COLO829 (cell line): ENCODE measurements at places on chromosomes 5 and 9.

- DNase-seq, result no peak
These were observed 143.4 kb upstream of the ZNF608 start for GRCh38 chr5:124889850-124890249.

GRCh38 chr9:4196886-4197285, 103.0 kb downstream of the GLIS3 start:
- no peak for DNase-seq

GRCh38 chr9:72305102-72305546, 59.9 kb downstream of the ZFAND5 start:
- no peak for DNase-seq

DNA sequence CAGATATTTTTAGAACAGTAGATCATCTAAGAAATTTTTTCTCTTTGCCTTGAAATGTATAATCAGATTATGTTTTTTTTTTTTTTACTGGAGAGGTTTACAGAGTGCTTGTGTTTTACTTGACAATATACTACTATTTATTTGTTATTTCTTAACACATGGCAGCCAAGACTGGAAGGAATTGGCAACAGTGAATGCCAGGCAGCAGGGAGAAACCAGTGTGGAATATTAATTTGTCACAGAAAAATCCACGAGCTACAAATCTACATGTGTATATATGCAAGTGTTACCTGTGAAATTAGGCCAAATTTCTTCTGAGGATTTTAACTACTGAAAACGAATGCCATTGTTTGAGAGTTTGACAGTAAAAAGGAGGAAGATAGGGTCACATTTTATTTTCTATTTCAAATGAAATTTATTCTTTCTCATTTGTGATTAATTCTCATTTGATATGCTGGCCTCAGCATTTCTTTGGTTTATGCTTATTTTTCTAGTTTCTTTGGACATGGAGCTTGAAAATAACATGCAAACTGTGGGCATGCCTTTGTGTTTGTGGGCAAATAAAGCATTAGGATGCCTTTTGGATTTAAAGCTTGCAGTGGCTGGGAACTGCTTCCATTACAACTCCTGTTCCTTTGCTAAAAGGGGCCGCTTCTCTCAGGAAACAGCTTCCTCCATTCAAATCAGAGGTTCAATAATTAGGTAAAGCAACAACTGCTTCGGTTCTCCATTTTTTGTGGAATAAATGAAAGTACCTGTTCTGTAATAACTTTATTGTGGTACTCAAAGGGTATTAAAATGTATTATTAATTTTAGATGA, 39.0 kb upstream of the ZFYVE16 start:
- DNase-seq, result no peak

- no peak for DNase-seq
These were observed 4.0 kb upstream of the FOXB2 start for GRCh38 chr9:77015327-77016048.

- DNase-seq, result no peak
These were observed 51.5 kb downstream of the IL31RA start for GRCh38 chr5:55902696-55903095.

DNA sequence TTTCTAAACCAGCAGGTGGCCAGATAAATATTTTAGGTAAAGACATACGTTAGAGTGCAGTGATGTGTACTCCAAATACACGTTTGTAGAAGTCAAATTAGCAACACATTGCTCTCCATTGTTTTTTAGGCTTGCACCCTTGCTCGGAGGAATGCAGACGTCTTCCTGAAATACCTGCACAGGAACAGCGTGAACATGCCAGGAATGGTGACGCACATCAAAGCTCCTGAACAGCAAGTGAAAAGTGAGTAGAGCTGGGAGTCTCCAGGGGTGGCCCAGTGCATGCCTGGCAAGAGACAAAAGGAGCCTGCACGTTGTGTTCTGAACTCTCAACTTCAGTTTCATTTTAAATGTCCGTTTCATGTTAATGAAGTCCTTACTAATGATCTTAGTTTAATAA, 207.5 kb upstream of the OTULINL start:
- no peak for DNase-seq

GRCh38 chr5:125181159-125181558, 434.7 kb upstream of the ZNF608 start:
- DNase-seq, result no peak

DNA sequence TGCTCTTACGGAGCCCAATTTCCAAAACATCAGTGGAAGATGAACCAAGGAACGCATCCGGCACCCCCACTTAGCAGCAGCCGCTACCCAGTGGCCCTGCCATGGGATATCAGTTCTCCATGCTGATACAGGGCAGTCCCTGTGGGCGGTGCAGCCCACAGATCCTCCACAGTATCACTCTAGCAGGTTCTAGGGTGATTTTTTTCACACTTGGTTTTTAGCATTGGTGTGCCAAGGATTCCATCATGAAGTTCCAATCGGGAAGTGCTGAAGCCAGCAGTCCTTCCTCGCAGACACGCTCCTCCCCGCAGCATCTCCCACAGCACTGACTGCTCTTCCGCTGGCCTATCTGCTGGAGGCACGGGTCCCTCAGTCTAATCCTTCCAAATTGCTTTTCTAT, 261.9 kb downstream of the SYK start:
- no peak for DNase-seq

GRCh38 chr5:134427540-134428041, 15.9 kb upstream of the CDKN2AIPNL start:
- no peak for DNase-seq

GRCh38 chr9:75531588-75531987, 358.9 kb upstream of the PCSK5 start:
- no peak for DNase-seq

- no peak for DNase-seq
These were observed 614.7 kb downstream of the ISL1 start for GRCh38 chr5:51997949-51998348.

DNA sequence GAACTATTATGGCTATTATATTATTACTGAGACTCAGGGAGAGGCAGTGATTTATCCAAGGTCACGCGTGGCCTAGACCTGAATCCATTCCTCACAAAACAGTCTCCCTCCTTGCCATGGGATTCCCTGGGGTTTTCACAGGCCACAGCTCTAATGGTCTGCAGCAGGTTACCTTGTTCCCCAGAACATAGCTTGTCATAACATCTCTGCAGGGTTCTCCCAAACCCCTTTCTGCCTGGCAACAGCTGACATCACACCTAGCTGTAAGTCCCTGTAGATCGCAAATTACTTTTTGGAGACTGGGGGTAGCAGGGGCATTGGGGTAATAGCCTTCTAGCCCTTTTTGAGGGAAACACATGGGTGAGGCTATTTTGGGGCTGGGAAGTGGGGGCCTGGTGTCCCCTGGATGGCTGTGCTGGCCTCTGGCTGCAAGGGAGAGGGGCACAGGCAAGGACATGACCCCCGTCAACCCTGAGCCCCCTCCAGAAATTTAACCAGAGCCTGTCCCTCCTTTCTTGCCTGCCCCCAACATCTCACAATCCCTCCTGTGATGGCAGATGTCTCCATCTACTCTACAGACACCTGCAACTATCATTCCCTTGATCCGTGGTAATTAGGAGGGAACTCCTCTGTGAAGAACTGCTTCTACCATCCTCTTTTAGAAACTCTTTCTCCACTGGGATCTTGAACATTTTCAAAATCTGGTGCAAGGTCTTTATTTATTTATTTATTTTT, 1.3 kb downstream of the CD74 start:
- DNase-seq, result no peak

DNA sequence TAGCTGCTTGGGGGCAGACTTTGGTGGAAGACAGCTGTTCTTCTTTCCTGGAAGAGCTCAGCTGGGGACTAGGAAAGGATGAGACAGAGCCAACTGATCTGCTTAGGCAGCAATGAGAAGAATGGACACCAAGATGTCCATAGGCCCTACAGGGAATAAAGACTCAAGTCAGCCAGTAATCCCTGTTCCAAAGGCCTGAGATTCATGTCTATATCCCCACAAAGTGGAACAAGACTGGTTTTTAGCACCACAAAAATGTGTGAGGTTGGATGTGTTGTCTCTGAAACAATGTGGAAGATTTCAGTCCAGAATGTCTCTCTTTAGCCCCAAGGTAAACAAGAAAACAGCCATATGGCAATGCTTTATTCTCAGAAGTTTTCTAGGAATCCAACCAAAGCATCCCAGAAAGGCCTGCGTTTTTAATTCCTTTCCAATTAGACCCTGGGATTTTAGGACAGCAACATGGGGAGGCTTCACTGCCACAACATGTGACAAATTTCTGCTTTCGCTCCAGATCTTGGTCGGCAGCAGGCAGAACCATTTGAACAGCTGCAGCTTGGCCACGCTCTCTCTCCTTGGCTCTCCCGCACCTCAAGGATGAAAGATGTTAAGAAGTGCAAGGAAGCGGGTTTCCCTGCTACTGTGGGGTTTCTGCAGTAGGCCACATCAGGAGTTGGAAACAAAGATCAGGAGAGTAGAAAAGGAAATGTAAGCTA, 245.1 kb downstream of the FSTL4 start:
- DNase-seq, result no peak

GRCh38 chr5:177249761-177250537, 53.6 kb downstream of the RAB24 start:
- DNase-seq, result no peak

- DNase-seq, result no peak
These were observed 468.2 kb downstream of the NTRK2 start for GRCh38 chr9:85137696-85138095.

DNA sequence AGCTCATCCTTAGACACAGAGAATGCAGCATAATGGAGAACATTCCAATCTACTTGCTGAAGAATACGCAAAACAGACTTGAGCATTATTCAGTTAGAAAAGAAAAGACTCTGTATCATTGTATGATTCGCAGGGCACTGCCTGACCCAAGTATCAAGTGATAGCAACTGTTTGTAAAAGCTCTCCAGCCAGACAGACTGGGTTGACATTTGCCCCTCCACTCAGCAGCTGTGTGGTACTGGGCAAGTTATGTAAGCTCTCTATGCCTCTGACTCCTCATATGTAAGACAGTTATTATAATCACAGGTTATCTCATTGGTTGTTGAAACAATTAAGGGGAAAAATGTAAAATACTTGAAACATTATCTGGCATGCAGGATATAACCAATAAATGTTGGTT, 505.0 kb downstream of the ELAVL2 start:
- no peak for DNase-seq

GRCh38 chr5:132072070-132072469, 1.5 kb upstream of the CSF2 start:
- no peak for DNase-seq

GRCh38 chr9:70950270-70950669, 171.2 kb downstream of the TRPM3 start:
- no peak for DNase-seq

GRCh38 chr9:119257592-119257991, 111.6 kb downstream of the BRINP1 start:
- no peak for DNase-seq

- peak; percentile 63 for DNase-seq
These were observed at the start of gene NUDT12 for GRCh38 chr5:103562453-103563157. Gene NUDT12, minus strand, starts transcription at chr5:103562789. Its CDS starts 2,541 bp downstream, at chr5:103560248.

- DNase-seq, result no peak
These were observed 398.1 kb downstream of the EBF1 start for GRCh38 chr5:158701406-158702177.
